ENCODE measurements at places on chromosomes 7 and 10.

DNA sequence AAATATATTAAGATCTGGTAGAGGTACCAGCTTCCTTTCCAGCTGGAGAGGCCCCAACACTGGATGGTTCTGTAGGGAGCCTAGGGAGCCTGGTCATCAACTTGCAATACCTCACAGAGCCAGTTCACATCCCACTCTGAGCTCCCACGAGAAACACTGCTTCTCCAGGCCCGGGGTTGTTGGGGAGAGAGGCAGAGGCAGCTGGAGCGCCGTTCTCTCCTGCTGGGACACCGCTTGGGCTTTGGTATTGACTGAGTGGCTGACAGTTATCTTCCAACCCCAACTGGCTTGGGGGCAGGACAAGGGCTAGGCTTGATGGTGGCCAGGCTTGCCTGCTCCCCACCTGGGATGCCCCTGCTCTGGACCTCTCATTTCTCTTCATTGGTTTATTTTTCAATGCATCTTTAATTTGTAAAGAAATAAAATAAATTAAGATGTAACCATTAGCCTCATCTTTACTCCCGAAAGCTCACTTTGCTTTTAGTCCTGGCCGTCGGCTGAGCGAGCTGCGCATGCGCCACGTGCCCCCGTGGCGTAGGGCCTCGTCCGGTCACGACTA, 10.0 kb upstream of the CHCHD1 start:
- DNase-seq: peak; percentile 49

- no peak for DNase-seq
These were observed 37.8 kb downstream of the DPCD start for GRCh38 chr10:101625821-101626412.

- no peak for DNase-seq
These were observed 1521.3 kb downstream of the REEP3 start for GRCh38 chr10:65042496-65042895.

GRCh38 chr7:73560109-73560835, 2.8 kb upstream of the BCL7B start:
- DNase-seq: no peak

- no peak for DNase-seq
These were observed 30.7 kb upstream of the ZNF92 start for GRCh38 chr7:65342723-65343629.

GRCh38 chr7:84422790-84423189, 228.2 kb upstream of the SEMA3A start:
- DNase-seq: no peak

GRCh38 chr7:81611040-81611439, 158.8 kb downstream of the HGF start:
- no peak for DNase-seq

GRCh38 chr7:92404170-92404614, 43.1 kb upstream of the GATAD1 start:
- no peak for DNase-seq

Measured in stimulated activated CD4-positive, alpha-beta T cell treated with anti-CD3 and anti-CD28 coated beads, Interleukin-1b, Interleukin-23, amount 100 ng/mL, for 1 hour (primary cell).